NCI-H446 treated with DMSO at 0.1 percent for 48 hours (cell line): ENCODE measurements at places on chromosomes 5 and 9.

DNA sequence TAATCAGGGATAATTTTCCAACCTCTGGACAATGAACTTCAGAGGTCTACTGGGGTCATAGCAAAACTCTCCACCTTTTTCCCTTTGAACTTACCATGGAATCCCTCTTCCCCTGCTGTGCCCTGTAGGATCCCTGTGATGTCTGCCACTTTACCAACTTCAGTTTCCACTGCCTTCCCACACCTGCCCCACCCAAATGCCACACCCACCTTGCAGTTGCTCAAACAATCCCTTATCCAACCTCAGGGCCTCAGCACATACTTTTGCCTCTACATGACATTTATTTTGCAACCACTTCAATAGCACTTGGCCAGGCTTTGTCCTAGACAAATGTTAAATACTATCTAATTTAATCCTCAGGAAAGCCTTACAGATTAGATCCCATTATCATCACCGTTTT, 463.7 kb upstream of the WWC1 start:
- DNase-seq = no peak

DNA sequence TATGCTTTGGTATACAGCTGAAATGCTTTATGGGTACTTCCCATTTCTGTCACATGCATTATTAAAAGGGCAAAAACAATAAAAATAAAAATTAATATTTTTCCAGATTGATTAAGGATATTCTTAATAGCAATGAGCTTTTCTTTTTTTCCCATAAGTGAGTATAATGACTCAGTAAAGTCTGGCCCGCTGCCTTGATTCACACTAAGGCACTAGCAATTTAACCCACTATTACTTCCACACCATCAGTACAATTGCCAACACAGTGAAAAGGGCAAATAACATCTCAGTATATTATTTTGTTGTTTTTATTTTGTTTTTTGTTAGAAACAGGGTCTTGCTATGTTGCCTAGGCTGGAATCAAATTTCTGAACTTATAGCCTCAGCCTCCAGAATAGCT, 150.1 kb downstream of the RNF180 start:
- no peak for DNase-seq

DNA sequence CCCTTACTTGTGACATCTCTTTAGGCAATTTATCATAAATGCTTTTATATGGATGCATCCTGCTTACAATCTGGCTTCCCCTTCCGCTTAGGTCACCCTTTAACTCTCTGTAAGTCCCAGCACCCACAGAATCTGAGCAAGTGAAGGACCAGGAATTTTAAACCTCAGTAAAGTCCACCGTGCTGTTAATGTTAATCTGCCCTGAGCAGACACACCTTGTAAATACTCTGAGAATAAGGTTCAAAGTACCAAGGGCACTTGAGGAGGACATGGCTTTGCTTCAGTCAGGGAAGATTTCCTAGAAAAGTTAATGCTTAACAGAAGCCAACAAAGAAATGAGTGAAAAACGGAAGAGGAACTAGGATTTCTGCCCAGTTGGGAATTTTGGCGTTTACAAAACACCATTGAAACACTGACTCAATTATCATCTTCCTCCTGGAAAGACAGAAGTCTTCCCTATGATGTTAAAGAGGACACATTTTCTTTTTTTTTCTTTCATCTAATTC, 26.4 kb upstream of the TTC39B start:
- no peak for DNase-seq

GRCh38 chr9:32839013-32839885, 55.9 kb downstream of the TMEM215 start:
- DNase-seq = no peak

DNA sequence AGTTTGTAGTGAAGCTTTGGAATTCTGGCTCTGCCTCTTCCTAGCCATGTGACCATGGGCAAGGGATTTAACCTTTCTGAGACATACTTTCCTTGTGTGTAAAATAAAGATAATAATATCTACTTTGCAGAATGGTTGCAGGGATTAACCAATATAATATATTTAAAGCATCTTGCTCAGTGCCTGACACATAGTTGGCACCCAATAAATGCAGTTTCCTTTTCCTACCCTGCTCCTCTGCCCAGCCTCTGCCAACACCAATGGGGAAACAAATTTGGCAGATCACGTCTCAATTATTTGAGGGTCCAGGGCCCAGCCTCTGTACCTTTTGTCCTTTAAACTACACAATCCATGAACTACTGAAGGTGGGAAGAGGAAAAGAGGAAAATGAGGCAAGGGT, 91.1 kb downstream of the NRG2 start:
- no peak for DNase-seq

GRCh38 chr5:68398146-68398812, 182.7 kb downstream of the PIK3R1 start:
- DNase-seq = no peak

- DNase-seq = no peak
Measured at GRCh38 chr9:133455936-133456335, 3.8 kb upstream of the CACFD1 start.

GRCh38 chr5:141491323-141492167, 2.7 kb downstream of the PCDHGC5 start:
- DNase-seq = no peak
